ENCODE measurements at places on chromosomes 11 and 22. TPM values are rescaled to one million over a fixed set of nuclear protein-coding genes. Genes with fewer than 3 reads are reported as not detected.
A peak's percentile ranks its signal among the peaks of the same experiment; 100 is the strongest.

Gene ARHGAP42
- 16.1 TPM for total RNA-seq

GRCh38 chr11:95739108-95739938, 50.3 kb downstream of the FAM76B start:
- no peak for DNase-seq

- DNase-seq, result no peak
Measured at GRCh38 chr11:123304828-123305466, 109.9 kb upstream of the CLMP start.

DNA sequence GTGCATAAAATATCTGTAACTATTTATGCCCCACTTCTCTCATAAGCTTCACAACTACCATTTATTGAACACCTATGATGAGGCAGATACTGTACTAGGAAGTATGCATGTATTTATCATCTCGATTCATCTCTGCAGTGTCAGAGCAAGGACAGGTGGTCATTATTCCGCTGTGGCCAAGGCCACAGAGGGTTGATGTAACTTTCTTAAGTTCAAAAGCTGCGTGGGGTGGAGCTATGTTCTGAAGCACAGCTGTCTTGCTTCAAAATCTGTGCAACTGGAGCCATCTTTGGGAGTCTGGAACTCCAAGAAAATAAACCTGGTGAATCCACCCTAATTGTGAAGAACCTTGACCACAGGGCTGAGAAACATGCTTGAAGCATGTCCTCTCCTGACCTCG, 60.2 kb upstream of the HMGXB4 start:
- no peak for DNase-seq

Gene CNIH2
- 5.5 TPM for total RNA-seq

Gene MS4A4A
- not detected for total RNA-seq

DNA sequence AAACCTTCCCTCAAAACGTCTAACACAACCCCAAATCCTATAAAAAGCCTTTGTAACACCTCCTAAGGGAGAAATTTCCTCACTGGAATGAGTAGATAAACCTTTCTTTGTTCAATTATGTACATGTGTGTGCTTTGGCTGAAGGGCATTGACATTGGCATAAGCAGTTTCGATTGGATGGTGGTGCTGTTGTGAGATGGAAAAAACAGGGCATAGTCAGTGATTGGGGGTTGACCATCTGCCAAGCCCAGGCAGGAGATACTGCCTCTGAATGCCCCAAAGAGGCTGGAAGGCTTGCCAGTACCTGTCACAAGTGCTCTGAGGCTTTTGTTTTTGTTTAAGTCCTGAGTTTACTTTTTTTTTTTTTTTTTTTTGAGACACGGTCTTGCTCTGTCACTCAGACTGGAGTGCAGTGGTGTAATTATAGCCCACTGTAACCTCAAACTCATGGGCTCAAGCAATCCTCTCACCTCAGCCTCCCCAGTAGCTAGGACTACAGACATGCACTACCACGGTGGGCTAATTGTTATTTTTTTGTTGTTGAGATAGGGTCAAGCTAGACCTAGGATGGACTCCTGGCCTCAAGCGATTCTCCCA, 1.2 kb upstream of the CCDC117 start:
- no peak for DNase-seq

- DNase-seq, result no peak
Measured at GRCh38 chr11:118841469-118842242, 42.0 kb upstream of the CXCR5 start.

GRCh38 chr22:26066534-26066933, 102.7 kb upstream of the SEZ6L start:
- DNase-seq, result no peak

DNA sequence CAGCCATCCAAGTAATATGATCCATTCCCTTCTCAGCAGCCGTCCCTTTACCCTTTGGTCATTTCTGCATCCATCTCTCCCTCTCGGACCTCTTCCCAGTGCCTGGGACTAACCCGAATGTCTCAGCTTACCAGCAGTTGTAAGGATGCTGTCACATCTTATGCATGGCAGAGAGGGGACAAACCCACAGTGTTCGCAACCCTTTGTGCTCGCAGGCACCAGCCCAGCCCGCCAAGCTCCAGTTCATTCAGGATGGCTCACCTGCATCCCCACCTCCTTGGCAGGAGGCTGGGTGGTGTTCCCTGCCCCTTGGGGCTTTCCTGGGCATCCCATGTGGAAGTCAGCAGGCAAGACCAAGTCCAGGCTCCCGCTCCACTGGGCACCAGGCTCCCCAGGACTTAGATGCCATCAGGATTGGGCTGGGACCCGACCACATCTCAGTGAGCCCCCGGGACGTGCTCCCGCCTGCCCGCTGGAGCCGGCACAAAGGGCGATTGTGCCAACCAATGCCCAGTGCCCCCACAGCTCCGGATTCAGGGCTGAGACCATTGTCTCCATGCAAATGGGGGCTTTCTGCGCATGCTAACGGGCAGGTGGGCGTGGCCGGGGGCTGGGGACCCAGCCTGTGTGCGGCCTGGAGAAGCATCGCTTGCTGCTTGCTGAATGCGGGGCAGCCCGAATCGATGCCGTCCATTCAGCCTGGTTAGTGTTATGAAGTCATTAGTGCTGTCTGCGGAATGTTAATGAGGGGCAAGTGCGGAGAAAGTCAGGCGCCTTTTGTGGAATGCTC, 108.6 kb downstream of the KCNQ1OT1 start:
- DNase-seq, result no peak

- DNase-seq, result no peak
Measured at GRCh38 chr22:39722032-39722325, 151.4 kb downstream of the CACNA1I start.

GRCh38 chr11:80783561-80783960, 1342.7 kb upstream of the TENM4 start:
- DNase-seq, result no peak

- DNase-seq, result no peak
Measured at GRCh38 chr11:47109051-47109726, 67.5 kb downstream of the ARFGAP2 start.

Gene KRTAP5-1
- not detected for total RNA-seq

DNA sequence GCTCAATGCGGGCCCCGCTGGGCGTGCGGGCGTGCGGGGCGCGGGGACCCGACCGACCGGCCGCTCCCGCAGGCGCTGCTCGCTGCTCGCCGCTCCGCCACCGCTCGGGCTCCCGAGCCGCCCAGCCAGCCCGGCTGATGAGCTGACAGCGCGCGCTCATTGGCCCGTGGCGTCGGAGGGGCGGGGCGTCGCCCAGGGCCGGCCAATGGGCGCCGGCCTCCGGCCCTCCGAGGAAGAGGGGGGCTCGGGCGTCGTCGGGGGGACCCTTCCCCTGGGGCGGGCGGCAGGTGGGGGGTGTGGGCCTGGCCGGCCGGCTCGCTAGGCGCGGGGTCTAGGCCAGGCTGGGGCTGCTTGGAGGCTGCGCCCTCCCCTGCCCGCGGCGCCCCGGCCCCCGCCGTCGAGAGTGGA, at the start of gene SCUBE1:
Gene SCUBE1 (minus strand): TSS at position 111 of the 408 bp plus-strand sequence. CDS start 111 bp downstream, outside the sequence.
- no peak for DNase-seq

Gene TRIM34
- 3.8 TPM for total RNA-seq

GRCh38 chr11:95506777-95507176, 275.8 kb upstream of the SESN3 start:
- DNase-seq, result no peak

DNA sequence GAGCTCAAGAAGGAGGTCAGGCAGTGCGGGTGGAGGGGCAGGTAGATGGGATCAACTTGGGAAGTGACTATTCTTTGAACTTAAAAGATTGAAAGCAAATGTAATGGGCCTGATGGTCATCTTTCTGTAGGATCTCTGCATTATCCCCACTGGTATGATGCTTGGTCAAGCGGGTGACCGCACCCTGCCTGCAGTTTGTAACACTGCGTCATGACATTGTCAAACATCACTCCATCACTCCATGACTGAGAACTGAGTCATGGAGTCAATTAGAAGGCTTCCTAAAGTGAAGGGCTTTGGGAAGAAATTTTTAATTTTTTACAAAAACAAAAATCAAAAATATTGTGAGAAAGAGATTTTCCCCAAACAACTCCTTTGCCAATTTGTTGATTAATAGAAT, 62.4 kb upstream of the BMAL1 start:
- DNase-seq, result peak; percentile 74

DNA sequence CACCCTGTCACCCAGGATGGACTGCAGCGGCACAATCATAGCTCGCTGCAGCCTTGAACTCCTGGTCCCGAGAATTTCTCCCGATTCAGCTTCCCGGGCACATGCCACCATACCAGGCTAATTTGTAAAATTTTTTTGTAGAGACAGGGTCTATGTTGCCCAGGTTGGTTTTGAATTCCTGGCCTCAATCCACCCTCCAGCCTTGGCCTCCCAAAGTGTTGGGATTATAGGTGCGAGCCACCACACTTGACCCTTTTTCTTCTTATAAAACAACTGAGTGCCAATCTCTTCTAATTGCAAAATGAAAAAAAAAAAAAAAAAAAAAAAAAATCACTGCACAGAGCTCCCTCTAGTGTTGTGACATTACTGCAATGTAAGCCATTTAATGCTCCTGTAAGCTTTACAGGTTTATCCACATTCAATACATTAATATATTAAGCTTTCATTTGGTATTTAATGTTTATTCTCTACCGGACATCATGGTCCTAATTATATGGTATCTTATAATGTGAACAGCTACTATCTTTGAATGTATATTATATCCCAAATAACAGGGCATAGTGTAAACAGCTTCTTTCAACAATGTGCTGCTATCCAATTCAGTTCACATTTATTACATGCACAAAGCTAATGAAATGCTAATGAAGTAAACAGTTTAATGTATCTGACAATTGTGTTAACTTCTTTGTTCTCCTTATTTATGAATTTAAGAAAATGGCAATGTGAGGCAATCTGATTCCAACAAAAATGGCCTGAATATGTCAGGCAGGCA, 44.6 kb downstream of the COPB1 start:
- no peak for DNase-seq

GRCh38 chr22:23183061-23183698, 2.9 kb downstream of the BCR start:
- peak; percentile 64 for DNase-seq

GRCh38 chr11:70220920-70221319, 17.8 kb downstream of the FADD start:
- DNase-seq, result no peak

Gene OR5B21
- total RNA-seq, result not detected

DNA sequence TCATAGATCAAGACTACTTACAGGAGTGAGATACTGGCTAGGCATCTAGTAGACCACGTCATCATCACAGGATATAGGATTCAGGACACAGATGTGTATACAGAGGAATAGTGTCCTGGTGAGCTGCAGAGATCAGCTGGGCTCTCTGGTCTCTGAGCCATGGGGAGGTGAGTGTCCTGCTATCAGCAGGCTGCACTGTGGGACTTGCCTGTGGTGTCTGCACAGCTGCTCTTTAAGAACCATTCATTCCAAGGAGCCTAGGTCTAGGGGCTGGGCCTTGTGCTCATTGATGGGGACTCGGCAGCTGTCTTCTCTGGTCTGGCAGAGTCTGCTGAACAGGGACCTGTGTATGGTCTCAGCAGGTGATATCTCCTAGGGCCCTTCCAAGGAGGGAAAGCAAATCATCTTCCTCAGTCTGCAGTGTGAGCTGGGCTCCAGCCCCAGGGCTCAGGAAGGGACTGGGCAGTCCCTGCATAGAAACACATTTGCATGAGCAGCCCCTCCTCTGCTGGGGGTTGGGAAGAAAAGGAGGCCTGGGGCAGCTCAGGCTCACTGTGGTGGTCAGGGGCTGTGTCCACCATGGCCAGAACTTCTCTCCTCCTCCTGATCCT, 66.1 kb upstream of the VPREB1 start:
- DNase-seq, result no peak

Gene MFRP
- not detected for total RNA-seq

DNA sequence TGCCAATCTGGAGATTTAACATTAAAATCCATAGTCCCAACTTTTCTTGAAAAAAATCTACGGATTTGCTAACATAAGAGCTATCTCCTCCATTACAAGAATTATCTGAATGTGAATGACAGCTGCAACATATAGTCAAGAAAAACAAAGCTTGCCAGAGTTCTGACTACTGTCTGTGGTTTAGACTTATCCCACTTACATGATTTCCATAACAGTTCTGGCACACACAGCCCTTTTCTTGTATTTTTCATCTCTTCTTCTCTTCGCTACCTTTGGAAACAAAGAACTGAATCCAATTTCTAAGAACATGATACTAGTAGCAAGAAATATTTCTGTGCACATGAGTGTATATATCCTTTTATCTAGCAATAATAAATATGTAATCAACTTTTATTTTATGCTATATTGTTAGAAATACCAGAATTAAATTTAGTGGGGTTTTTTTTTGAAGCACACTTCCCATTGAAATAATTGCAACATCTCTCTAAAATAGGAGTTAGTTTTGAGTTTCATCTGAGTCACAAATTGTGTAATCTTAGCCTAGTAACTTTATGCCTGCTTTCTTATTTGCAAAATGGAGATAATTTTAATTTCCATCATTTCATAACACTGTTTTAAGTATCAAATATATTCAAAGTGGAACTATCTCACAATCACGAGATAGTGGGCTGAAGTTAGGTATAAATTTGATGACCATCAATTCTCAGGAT, 1217.6 kb downstream of the JRKL start:
- DNase-seq, result no peak

GRCh38 chr22:39410264-39410663, 10.7 kb downstream of the TAB1 start:
- DNase-seq, result no peak

DNA sequence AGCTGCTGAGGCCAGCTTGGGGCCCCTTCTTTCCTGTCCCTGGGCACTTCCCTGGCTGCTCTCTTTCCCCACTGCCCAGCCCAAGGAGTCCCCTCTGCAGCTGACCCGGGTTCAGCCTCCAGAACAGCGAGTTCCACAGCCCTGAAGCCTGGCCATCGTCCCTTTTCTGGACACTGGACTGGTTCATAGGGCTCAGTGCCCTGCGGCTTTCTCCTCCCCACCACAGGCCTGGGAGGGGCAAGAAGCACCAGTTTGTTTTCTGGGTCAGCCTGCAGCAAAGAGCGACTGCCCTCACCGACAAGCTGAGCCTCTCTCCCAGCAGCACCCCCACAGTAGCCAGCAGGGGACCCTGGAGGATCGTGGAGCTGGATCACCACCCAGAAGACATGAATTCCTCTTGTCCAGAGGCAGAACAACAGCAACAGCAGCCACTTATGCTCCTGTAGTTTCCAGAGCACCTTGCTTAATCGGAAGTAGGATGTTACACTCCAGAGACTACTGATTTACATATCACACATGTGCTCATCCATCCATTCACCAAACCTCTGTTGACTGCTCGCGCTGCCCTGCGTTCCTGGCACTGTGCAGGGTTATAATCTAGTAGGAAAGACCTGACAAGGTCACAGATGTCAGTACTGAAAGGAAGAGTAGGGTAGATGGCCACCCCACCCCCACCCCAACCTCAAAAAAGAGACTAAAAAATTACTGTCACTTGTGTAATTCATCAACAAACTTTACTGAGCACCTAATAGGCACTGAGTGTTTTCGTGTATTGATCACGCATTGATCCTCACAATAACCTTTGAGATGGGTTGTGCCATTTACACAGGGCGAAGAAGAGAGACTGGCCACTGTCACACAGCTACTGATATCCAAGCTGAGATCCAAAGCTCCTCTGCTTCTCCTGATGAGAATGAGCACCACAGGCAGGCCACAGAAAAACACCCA, 13.0 kb upstream of the CXCR5 start:
- DNase-seq, result peak; percentile 67

DNA sequence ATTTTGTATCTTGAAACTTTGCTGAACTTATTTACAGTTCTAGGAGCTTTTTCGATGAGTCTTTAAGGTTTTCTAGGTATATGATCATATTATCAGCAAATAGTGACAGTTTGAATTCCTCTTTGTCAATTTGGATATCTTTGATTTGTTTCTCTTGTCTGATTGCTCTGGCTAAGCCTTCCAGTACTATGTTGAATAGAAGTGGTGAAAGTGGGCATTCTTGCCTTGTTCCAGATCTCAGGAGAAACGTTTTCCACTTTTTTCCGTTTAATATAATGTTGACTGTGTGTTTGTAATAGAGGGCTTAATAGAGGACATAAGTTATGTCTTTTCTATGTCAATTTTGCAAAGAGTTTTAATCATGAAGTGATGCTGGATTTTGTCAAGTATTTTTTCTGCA, 124.3 kb downstream of the ZNF280B start:
- no peak for DNase-seq

Measured in PC-9 (cell line).